Activated T-helper 1 cell treated with anti-CD3 and anti-CD28 coated beads, Interleukin-2, amount 50 U/mL, for 16 hours (primary cell): ENCODE measurements at places on chromosomes 7 and 10.

DNA sequence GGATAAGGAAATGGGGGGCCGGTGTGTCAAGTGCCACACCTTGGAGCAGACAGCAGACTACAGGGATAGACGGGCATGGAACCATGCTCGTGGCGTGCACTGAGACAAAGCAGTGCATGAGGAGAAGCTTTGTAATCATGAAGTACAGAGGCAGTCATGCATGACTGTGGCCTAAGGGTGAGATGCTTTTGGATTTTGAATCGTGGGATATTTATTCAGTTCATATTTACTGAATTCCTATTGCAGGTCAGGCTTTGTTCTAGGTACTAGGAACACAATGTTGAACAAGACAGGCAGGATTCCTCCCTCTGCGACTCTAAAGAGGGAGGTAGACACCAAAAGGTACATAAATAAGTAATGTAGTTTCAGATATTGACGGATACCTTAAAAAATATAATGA, 597.6 kb downstream of the PARD3 start:
- no peak for DNase-seq

DNA sequence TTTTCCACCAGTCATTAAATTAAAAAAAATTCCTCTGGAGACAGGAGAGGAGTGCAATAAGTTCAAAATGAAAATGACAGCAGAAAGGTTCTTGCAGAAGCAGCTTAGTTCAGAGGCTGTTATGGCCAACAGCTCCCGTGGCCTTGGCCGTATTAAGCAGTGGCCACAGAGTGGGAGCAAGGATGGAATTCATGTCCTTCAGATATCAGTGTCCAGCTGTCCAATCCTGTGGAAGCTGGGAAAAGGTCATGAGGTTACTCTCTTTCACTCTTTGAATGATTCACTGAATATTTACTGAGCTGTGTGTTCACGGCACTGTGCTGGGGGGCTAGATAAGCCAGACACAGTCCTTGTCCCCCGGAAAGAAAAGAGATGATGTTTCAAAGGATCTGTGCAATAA, 231.8 kb downstream of the BMPER start:
- DNase-seq = no peak

DNA sequence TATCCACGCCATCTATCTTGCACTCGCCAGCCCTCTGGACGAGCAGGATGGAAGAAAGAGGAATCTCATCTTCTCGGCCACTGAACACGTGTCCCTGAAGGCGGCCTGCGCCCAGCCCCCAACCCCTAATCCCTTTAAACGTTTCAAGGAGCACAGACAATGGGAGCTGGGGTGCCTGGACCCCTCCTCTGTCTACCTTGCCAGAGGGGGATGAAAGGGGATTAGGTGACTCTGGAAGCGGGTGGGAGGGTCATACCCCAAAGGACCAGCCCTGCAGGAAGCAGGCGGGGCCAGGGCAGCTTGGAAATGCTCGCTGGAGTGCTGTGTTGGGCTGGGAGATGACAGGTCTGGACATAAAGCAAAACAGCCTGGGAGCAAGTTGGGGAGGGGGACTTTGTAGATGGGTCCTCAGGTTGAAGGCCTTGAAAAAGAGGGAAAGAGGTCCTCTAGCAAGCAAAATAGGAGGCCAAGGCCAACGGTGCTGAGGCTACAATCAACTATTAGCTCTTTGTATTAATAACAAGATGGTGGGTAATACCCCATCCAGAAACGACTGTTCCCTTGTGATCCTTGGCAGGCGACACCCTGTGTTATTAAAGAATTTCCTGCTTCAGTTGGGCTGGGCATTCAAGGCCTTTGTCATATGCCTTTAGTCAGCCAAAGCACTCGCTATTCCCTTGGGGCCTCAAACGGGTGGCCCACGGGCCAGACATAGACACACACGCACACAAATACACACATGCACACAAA, 126.5 kb upstream of the UNC5B start:
- DNase-seq = no peak

GRCh38 chr10:86078639-86079035, 288.0 kb downstream of the GRID1 start:
- no peak for DNase-seq

- DNase-seq = no peak
Observed at GRCh38 chr7:31120800-31121513, 68.8 kb downstream of the ADCYAP1R1 start.

DNA sequence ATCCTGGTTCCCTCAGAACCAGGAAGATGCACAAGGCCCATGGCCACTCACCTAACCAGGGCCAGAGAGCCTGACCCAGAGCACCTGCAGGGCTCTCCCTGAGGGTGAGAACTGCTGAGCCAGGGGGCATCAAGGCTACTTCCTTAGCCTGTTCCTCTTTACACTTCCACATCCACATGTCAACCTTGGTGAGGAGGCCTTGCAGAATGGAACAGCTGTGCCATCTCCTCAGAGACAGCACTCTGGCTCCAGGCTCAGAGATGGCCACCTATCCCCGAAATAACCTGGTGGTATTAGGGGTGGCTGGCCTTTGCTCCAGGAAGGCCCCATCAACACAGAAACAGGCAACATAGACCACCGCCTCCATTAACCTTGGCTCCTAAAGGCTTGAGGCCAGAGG, 473.0 kb downstream of the RPS24 start:
- DNase-seq = no peak

DNA sequence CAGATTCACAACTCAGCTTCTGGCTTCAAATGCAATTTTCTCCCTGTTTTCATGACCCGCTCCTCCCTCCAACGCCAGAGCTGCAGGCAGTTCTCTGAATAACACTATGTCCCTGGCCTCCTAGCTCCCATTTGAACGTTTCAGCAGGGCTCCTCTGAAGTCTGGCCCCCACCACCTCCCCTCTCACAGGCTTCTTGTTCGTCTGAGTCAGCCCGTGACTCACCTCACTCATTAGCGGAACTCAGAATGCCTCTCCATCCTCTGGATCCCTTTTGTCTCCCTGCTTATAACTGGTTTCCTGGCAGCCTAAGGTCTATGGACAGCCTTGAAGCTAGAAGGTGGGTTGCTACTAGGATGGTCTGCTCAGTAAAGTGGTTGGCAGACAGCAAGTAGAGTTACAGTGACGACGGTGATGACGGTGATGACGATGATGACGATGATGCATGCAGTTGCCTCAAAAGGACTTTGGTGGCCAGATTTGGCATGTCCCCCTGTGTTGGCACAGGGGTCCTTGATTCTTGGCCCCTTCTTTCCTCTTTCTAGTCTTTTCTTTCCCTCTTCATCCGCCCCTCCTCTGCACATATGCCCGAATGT, 83.3 kb upstream of the MKLN1 start:
- DNase-seq = no peak

- no peak for DNase-seq
Observed at GRCh38 chr7:151838861-151839381, 38.0 kb downstream of the PRKAG2 start.

DNA sequence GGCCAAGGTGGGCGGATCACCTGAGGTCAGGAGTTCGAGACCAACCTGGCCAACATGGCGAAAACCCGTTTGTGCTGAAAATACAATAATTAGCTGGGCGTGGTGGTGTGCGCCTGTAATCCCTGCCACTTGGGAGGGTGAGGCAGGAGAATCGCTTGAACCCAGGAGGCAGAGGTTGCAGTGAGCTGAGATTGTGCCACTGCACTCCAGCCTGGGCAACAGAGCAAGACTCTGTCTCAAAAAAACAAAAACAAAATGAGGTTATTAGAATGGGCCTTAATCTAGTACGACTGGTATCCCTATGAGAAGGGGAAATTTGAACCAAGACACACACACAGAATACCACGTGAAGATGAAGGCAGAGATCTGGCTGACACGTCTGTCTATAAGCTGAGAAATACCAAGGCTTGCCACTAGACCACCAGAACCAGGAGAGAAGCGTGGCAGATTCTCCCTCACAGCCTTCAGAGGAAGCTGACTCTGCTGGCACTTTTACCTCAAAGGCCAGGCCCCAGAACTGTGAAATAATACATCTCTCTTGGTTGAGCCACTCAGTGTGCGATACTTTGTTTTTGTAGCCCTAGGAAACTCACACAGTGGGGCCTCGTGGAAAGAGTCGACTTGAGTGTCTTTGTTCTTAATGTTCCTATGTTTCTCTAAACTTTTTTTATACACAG, 59.6 kb downstream of the TMEM209 start:
- DNase-seq = no peak

GRCh38 chr10:6276356-6276755, 73.6 kb downstream of the PFKFB3 start:
- DNase-seq = no peak

DNA sequence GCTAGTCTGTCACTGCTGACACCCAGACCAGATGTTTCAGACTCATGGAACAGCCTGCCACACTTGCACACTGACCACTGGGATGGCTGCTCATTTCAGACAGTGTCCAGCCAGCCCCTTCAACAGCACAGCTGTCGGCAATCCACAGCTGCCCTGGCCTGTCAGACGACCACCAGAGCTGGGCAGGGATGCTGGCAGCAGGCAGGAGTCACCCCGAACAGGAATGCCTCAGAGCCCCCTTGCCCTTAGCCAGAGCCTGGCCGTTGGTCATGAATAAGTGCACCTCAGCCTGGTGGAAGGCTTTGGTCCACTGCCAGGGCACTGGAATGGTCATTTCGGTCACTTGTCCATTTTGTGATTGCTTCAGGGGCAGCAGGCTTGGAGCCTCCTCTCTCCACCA, 149.6 kb upstream of the TCERG1L start:
- DNase-seq = no peak

DNA sequence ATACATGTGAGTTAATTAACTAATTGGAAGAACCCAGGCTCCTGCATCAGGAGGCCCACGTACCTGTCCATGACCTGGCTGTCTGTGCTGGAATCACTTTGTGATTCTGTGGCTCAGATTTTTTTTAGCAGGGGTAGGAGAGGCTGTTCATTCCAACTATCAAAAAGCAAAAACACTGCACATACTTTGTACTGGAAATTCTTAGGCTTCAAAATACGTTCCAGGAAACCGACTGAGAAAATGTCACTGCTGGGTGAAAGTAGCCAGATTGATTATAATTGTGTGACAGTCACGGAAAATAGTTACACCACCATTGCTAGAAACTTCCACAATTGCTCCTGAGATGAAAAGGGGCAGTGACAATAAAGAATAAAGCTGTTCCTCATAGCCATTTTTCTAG, 91.0 kb downstream of the SLC16A9 start:
- no peak for DNase-seq

GRCh38 chr10:74227697-74228424, 76.8 kb downstream of the ADK start:
- no peak for DNase-seq

GRCh38 chr10:91797048-91797690, 1.1 kb upstream of the TNKS2 start:
- DNase-seq = no peak

- DNase-seq = no peak
Observed at GRCh38 chr10:79168210-79168609, 99.4 kb downstream of the ZMIZ1 start.

DNA sequence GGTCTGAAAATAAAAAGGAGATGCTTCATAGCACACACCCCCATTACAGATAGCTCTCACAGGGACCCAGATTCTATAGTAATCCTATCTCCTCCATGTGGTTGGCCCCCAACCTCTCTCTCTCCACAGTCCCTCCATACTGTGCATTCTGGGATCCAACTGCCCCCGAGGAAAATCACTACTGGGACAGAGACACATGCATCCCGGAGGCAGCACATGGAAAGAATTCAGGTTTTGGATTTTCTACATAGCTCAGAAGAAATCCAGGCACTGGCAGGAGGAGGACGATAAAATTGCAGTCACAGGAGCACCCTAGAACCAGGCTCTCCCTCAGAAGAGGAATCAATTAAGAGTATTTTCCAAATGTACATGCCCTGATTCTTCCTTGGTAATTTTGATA, 239.5 kb downstream of the ELMO1 start:
- no peak for DNase-seq

GRCh38 chr10:30491916-30492515, 58.0 kb downstream of the MAP3K8 start:
- no peak for DNase-seq

DNA sequence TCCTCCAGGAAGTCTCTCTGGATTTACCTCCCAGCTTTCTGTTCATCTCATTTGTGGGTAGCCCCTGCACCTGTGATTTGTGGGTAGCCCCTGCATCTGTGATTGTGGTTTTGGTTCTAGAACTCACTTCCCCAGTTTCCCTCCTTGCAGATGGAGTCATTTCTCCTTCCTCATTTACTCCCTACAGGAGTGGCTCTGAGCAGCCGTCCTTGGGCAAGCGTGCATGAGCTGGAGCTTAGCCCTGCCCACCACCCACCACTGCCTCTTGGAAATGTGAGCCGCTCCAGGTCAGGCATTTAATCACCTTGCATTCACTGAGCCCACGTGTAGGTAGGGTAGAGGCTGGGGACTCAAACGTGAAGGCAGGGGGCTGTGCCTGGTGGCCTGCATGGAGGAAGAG, 8.2 kb downstream of the COL26A1 start:
- no peak for DNase-seq

GRCh38 chr10:98667081-98667480, 220.3 kb upstream of the HPS1 start:
- DNase-seq = no peak

DNA sequence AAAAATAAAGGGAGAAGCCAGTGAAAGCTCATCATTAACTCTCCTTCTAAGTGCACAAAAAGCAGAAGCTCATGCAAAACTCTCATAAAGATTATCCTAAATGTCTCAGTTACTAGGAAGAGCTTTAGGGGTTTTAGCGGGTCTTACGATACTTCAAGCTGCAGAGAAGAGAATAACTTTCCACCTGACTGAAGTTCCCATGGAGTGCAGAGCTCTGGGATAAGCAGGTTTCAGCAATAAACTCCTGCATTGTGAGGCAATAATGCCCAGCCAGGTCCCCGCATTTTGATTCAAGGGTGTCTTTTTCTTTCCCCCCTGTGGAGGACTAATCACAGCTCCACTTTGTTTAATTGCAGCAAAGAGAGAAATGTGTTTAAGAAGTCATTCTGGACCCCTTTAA, 241.9 kb upstream of the SP8 start:
- no peak for DNase-seq

- DNase-seq = no peak
Observed at GRCh38 chr7:151442776-151443496, 3.0 kb upstream of the CRYGN start.

GRCh38 chr10:62082729-62083411, 181.4 kb downstream of the ARID5B start:
- no peak for DNase-seq

- no peak for DNase-seq
Observed at GRCh38 chr10:30959836-30960210, 71.8 kb downstream of the ZNF438 start.

DNA sequence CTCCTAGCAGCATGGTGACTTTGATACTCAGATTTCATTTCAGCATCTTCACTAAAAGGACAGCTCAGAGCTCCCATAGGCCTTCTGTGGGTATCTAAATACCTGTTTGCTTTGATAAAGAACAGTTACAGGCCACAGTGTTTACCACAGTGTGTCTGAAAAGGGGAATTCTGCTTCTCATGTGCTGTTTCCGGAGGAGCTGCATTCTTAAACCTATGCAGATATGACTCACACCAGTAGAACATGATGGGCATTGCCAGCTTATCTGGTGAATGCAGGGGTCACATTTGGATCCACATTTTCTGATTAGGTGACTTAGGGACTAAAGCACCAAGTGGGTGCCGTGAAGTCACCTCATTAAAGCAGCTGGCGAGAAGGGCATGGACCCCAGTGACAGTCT, 52.6 kb downstream of the TRRAP start:
- DNase-seq = no peak
